ENCODE measurements at places on chromosomes 6 and 20. TPM values are rescaled to one million over a fixed set of nuclear protein-coding genes. Genes with fewer than 3 reads are reported as not detected.

GRCh38 chr6:14280006-14280510 is 162.5 kb downstream of the CD83 start:
- no peak for DNase-seq
- no peaks in the 10 kb centered on the region for H3K36me3 ChIP-seq
- H3K4me1 ChIP-seq, result peaks cover 41% of the 10 kb centered on the region
- H3K27me3 ChIP-seq, result no peaks in the 10 kb centered on the region
- H3K27ac ChIP-seq, result no peak overlapping the region

GRCh38 chr6:141202626-141203025 is 930.1 kb upstream of the GJE1 start:
- H3K4me1 ChIP-seq, result no peaks in the 10 kb centered on the region
- no peak overlapping the region for H3K27ac ChIP-seq
- no peak for DNase-seq
- no peak overlapping the region for H3K4me3 ChIP-seq
- H3K27me3 ChIP-seq, result no peaks in the 10 kb centered on the region

- peak; percentile 16 for DNase-seq
- no peaks in the 10 kb centered on the region for H3K4me1 ChIP-seq
- no peak overlapping the region for H3K4me3 ChIP-seq
- no peak overlapping the region for H3K27ac ChIP-seq
- H3K36me3 ChIP-seq, result no peaks in the 10 kb centered on the region
- peaks cover 8% of the 10 kb centered on the region for H3K27me3 ChIP-seq
These were observed 141.5 kb downstream of the ANKRD60 start for GRCh38 chr20:58086763-58087561.

DNA sequence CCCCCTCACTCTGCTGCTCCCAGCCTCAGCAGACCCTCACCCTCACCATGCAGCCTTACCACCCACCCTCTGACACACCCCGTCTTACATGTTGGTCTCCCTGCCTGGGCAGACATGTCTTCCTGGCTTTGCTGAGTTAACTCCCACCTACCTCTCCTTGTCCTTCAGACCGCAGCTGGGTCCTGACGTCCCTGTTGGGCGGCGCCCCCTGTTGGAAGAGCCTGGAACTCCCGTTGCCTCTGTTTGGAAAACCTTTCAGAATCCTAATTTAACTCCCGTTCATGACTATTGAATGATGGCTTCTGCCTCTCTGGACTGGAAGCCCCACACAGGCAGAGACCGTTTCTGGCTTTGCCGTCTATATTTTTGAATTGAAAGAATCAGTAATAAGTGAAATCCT is 245.1 kb downstream of the MYLK4 start:
- H3K27ac ChIP-seq, result no peak overlapping the region
- H3K4me3 ChIP-seq, result no peak overlapping the region
- no peaks in the 10 kb centered on the region for H3K4me1 ChIP-seq
- DNase-seq, result no peak
- no peaks in the 10 kb centered on the region for H3K36me3 ChIP-seq

- DNase-seq, result no peak
- no peak overlapping the region for H3K27ac ChIP-seq
- H3K36me3 ChIP-seq, result peaks cover 62% of the 10 kb centered on the region
- peaks cover 38% of the 10 kb centered on the region for H3K4me1 ChIP-seq
- no peaks in the 10 kb centered on the region for H3K27me3 ChIP-seq
These were observed 39.7 kb downstream of the KCNS1 start for GRCh38 chr20:45061244-45061643.

GRCh38 chr6:136508725-136509392 is 41.4 kb downstream of the MAP7 start:
- H3K27ac ChIP-seq, result no peak overlapping the region
- no peak overlapping the region for H3K4me3 ChIP-seq
- no peaks in the 10 kb centered on the region for H3K36me3 ChIP-seq
- DNase-seq, result no peak
- H3K27me3 ChIP-seq, result no peaks in the 10 kb centered on the region

GRCh38 chr20:7285918-7286556 is 518.6 kb downstream of the BMP2 start:
- H3K4me1 ChIP-seq, result no peaks in the 10 kb centered on the region
- no peak overlapping the region for H3K4me3 ChIP-seq
- no peak overlapping the region for H3K27ac ChIP-seq
- no peaks in the 10 kb centered on the region for H3K27me3 ChIP-seq
- peak; percentile 30 for DNase-seq

DNA sequence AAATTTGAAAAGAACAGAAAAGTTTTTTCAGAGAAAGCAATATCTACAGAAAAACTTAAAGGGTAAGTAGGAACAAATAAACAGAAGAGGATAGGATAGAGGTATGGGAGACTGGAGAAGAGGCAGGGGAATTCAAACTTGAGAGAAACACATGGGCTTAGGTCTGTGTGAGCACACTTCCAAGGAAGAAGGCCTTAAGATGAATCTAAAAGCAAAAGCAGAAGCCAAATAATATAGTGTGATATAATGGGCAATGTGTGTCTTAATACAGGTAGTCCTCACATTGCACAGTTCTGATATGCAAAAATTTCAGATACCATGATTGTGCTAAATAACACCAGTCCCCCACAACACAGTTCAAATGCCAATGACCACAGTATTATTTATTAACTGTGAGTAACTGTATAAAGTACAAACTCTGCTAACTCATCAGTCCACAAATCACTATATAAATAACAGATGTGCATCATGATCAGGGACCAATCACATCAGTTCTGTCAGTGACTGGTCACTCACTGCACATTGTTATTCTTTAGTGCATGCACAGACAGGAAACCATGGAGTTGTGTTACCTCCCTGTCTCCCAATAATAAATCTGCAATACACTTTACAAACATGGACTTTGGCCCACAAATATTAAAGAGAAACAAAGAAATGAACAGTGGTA is 18.6 kb downstream of the SNX14 start:
- peaks cover 17% of the 10 kb centered on the region for H3K36me3 ChIP-seq
- no peak for DNase-seq
- no peak overlapping the region for H3K4me3 ChIP-seq
- no peaks in the 10 kb centered on the region for H3K4me1 ChIP-seq
- no peak overlapping the region for H3K27ac ChIP-seq

GRCh38 chr6:38789256-38789655 is 74.1 kb downstream of the DNAH8 start:
- H3K4me3 ChIP-seq, result no peak overlapping the region
- no peak overlapping the region for H3K27ac ChIP-seq
- H3K27me3 ChIP-seq, result peaks cover 19% of the 10 kb centered on the region
- no peak for DNase-seq
- no peaks in the 10 kb centered on the region for H3K4me1 ChIP-seq

GRCh38 chr6:9511157-9511556 is 903.7 kb downstream of the TFAP2A start:
- DNase-seq, result no peak
- H3K4me1 ChIP-seq, result no peaks in the 10 kb centered on the region
- no peaks in the 10 kb centered on the region for H3K36me3 ChIP-seq

GRCh38 chr6:34249469-34250261 is 859 bp upstream of the SMIM29 start:
- DNase-seq, result no peak
- peaks cover 44% of the 10 kb centered on the region for H3K4me1 ChIP-seq
- H3K27ac ChIP-seq, result peak overlapping the region; percentile 94

DNA sequence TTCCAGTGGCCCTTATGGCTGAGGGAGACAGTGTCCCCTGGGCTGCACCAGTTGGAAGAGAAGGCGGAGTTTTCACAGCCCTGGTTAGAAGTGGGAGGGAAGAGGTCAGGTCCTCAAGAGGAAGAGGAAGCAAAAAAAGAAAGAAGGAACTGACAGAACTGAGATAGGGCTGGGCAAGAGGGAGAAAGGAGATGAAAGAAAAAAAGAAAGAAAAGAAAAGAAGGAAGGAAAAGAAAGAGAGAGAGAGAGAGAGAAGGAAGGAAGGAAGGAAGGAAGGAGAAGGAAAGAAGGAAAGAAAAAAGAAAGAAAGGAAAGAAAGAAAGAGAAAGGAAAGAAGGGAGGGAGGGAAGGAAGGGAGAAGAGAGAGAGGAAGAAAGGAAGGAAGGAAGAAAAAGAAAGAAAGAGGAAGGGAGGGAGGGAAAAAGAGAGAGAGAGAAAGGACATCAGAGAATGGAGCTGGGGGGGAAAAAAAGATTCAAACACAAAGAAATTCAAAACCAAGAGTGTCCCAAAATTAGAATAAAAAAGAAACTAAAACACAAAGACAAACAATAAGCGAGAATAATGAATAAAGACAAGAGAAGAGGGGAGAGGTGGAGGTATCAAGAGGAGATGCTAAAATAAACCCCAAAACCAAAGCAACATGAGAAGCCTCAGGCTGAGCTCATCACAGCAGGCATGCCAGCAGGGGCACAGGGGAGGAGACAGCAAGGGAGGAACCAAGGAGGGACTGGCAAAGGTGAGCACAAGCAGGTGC is 5.3 kb upstream of the FUCA2 start:
- H3K4me1 ChIP-seq, result peaks cover 22% of the 10 kb centered on the region
- H3K36me3 ChIP-seq, result peaks cover 5% of the 10 kb centered on the region
- H3K27ac ChIP-seq, result no peak overlapping the region
- DNase-seq, result no peak

DNA sequence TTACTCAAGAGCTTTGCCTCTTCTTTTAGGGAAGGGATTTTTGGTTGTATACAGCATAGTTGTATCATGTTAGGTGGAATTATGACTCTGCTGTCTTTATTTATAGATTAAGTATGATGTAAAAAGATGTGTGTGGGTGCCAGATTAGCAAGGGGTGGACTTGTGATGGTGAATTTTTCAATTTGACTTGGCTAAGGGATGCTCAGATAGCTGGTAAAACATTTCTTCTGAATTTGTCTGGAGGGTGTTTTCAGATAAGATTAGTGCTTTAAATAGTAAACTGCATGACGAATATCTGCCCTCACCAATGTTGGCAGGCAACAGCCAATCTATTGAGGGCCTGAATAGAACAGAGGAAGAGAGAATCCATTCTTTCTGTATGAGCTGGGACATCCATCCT is 173.3 kb upstream of the TNFAIP3 start:
- no peak overlapping the region for H3K4me3 ChIP-seq
- H3K36me3 ChIP-seq, result peaks cover 3% of the 10 kb centered on the region
- no peak overlapping the region for H3K27ac ChIP-seq
- no peaks in the 10 kb centered on the region for H3K27me3 ChIP-seq
- peaks cover 12% of the 10 kb centered on the region for H3K4me1 ChIP-seq
- no peak for DNase-seq

- peaks cover 22% of the 10 kb centered on the region for H3K4me1 ChIP-seq
- H3K36me3 ChIP-seq, result peaks cover 21% of the 10 kb centered on the region
- no peak overlapping the region for H3K27ac ChIP-seq
- H3K27me3 ChIP-seq, result peaks cover 6% of the 10 kb centered on the region
- H3K4me3 ChIP-seq, result no peak overlapping the region
These were observed 330.8 kb upstream of the PREP start for GRCh38 chr6:105733556-105734162.

The ASF1A gene
- total RNA-seq, result 40.5 TPM

The NOL7 gene
- total RNA-seq, result 53.5 TPM

The CRISP2 gene
- total RNA-seq, result not detected

The DDO gene
- total RNA-seq, result not detected

The DACT2 gene
- total RNA-seq, result 0.10 TPM

The PSORS1C2 gene
- not detected for total RNA-seq

The ACTR5 gene
- total RNA-seq, result 7.8 TPM

The DNAH8 gene
- total RNA-seq, result 0.10 TPM

The XKR7 gene
- total RNA-seq, result not detected

The HSPA12B gene
- total RNA-seq, result not detected

The TCF15 gene
- total RNA-seq, result not detected
